Stimulated activated CD4-positive, alpha-beta T cell treated with anti-CD3 and anti-CD28 coated beads, TNF-alpha, amount 100 ng/mL, for 4 hours (primary cell): ENCODE measurements at places on chromosomes 13 and 19.

GRCh38 chr13:112583592-112584277 is 4.2 kb downstream of the TUBGCP3 start:
- no peak for DNase-seq

GRCh38 chr19:41740415-41741243 is 14.7 kb upstream of the CEACAM6 start:
- no peak for DNase-seq

GRCh38 chr19:6071875-6072274 is 38.4 kb downstream of the RFX2 start:
- no peak for DNase-seq

GRCh38 chr13:53214433-53214832 is 185.8 kb downstream of the OLFM4 start:
- no peak for DNase-seq

DNA sequence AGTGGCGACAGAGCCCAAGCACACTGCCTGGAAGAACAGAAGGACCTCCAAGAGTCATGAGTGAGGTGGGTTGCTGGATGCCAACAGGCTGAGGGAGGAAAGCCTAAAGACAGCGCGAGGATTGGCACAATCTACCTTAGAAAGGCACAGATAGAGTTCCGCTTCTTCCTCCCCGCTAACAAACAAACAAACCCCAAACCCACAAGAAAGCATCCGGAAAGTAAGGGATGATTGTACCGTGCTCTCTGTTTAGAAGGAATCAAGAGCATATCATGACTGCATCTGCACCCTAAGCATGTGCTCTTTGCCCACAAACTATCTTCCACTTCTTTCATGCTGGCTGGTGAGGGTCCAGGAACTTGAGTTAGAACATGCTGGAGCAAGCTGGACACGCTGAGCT is 233.0 kb upstream of the KLF12 start:
- no peak for DNase-seq

DNA sequence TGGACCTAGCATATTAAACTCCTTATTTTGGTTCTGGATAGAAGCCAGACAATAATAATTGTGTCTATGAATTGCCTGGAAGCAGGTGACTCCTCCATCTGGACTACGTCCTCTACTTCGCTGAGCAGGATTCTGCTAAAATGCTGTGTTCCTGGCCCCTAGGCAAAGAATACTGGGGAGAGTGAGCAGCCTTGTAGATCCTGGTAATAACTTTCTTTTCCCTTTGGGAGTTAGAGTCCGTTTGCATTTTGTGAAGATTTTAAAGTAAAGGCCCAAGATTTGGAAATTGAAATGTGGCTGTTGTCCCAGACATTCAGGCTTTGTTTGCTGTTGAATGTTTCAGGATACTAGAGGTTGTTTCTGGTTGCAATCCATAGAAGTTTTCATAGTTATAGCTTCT is 511.9 kb upstream of the KLF12 start:
- no peak for DNase-seq

DNA sequence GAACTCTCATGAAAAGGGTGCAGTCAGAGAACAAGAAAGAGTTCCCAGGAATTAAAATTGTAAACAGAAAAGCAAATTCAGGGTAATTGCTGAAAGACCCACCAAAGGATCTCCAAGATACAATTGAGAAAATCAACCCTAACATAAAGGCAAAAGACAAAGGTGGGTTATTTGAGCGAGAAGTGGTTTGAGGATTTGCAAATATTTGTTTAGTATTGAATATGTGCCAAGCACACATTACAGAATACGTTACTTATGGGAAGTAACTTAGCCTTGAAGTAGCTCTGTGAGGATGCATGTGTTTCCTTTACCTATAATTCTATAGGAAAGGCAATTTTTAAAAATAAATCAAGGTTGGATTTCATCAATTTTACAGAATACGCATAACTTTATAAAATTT is 10.0 kb upstream of the CEACAM21 start:
- DNase-seq, result no peak

DNA sequence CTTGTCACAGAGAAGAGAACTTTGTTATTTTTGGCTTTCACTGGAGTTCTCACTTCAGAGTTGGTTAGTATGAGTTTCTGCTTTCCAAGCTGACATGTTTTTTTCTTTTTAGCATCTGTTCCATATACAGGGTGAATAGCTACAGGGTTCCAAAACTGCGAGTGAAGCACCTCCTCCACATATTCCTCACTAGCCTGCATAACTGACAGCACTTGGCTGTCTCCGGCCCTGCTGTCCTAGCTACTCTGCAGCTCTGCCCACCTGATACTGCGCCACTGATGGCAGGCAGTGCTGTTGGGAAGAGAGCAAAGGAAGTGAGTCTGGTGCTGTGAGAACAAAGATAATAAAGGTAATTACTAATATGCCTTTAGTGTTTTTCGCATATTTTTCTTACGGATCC is 6.8 kb downstream of the ATP8A2 start:
- no peak for DNase-seq

DNA sequence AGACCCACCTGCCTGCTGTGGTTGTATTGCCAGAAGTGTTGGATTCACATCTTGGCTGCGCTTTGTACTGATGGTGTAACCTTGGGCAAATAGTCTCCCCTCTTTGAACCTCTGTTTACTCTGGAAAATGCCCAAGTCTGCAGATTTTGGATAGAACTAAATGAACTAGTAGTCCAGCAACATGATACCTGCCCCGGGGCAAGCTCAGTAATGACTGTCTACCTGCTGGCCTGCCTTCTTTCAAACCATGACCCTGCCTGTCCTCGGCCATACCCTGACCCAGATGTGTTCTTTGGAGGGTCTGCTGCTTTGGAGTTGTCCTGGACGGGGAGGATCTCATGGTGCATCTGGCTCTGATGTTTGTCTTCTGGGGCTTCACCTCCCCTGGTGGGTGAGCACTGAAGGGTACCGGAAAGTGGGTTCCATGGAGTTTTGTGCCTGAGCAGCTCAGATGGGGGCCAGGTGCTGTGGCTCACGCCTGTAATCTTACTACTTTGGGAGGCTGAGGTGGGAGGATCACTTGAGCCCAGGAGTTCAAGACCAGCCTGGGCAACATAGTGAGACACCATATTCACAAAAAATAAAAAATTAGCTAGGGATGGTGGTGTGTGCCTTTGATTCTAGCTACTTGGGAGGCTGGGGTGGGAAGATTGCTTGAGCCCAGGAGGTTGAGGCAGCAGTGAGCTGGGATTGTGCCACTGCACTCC is 59.5 kb downstream of the TNFRSF19 start:
- no peak for DNase-seq

DNA sequence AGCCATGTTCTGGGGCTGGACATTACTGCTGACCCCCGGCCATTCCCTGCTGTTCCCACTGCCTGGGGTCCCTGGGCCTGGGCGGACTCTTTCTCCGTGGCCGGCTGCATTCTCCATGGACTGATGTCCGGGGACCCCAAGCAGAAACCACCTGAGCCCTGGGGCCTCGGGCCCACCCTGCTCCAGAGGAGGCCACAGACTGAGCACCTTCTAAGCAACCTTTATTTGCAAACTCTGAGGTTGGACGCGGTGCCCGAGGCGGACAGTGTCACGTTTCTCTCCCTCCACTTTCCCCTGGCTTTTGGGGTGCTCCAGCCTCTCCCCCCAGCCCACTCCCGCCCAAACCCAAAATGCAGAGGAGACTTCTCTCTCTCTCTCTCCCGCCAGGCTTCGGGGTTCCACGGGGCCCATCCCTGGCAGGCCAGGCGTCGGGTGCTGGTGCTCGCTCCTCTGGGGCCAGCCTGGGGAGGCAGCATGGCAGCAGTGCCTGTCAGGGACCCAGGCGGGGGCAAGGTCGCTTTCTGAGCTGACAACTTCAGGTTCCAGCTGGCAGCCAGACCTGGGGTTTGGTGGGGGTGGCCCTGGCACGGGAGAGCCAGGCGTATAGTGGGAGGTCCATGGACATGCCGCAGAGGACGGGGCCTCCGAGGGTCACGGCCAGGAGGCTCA is 2.3 kb upstream of the C19orf25 start:
- DNase-seq, result no peak

DNA sequence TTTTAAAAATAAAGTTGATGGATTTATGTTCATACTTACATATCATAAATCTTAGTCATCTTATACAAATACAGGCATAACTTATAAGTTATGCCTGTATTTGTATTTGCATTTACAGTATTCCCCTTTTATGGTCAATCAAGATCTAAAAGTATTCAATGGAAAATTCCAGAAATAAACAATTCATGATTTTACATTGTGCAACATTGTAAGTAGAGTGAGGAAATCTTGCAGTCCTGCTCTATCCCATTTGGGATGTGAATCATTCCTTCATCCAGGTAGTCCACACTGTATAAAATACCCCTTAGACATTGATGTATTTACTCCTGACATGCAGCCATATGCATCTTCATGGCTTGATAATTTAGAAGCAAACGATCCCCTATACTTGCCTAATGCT is 795.3 kb downstream of the SLITRK1 start:
- DNase-seq, result no peak

- DNase-seq, result no peak
Observed at GRCh38 chr13:31330236-31330635, 130.5 kb downstream of the B3GLCT start.

DNA sequence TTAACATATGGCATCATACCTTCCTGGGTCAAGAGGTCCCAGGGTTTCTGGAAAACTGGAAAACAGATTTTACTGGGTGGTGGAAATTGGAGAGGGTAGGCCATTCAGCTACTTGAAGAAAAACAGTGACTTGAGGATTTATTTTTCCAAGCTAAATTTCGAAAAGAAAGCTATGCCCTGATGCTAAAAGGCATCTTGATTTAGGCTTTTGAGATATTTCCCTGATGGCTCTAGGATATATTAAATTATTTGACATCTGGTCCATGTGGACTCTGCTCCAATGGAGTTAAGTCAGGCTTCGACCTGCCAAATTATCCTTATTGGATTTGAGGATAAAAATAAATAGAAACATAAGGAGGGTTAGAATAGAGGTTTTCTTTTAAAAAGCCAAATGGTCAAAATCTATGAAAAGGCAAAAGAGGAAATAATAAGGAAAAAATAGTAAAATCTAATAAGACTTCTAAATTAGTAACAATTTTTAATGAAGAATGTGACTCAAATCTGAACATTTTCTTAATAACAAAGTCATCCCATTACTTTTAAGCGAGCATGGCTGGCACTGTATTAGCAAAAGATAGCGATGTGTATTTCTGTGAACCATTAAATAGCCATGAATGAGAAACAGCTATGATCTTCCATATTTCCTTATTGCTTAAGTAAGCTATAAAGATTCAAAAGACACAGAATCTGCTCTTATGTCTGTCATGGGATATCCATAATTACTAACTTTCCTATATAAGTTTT is 190.0 kb upstream of the MIR17HG start:
- no peak for DNase-seq

DNA sequence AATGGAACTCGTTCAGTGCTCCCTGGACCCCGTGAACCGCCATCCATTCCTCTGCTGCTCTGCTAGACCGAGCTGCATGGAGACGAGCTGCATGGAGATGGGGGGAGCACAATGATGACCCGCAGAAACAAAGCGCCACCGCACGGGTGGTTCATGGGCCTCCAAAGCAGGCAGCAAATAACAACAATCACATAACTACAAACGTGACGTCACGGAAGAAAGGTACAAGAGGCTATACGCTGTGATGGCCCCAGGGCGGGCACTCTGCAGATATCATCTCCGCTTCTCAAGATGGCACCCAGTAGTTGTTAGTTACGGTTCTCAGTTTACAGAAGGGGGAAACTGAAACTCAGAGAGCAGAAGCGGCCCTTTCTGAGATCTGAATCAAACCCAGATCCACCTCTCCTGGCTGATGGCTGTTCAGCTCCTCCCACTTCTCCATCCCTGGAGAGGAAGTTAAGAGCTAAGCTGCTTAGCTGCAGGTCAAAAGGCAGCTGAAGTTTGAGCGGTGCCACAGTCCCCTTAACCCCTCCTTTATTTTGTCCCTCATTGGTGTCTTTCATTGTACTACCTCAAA is 1.7 kb downstream of the ATP13A1 start:
- no peak for DNase-seq

GRCh38 chr13:97268772-97269171 is 46.6 kb downstream of the MBNL2 start:
- DNase-seq, result no peak

GRCh38 chr19:35935911-35936737 is at the start of gene LRFN3:
Gene LRFN3, plus strand, starts transcription at chr19:35936374. Its CDS starts 3,052 bp downstream, at chr19:35939426.
- DNase-seq, result peak; percentile 43

- DNase-seq, result no peak
Observed at GRCh38 chr13:19805765-19806164, 23.0 kb upstream of the PSPC1 start.

- DNase-seq, result no peak
Observed at GRCh38 chr19:22427547-22427946, 5.4 kb upstream of the ZNF98 start.

DNA sequence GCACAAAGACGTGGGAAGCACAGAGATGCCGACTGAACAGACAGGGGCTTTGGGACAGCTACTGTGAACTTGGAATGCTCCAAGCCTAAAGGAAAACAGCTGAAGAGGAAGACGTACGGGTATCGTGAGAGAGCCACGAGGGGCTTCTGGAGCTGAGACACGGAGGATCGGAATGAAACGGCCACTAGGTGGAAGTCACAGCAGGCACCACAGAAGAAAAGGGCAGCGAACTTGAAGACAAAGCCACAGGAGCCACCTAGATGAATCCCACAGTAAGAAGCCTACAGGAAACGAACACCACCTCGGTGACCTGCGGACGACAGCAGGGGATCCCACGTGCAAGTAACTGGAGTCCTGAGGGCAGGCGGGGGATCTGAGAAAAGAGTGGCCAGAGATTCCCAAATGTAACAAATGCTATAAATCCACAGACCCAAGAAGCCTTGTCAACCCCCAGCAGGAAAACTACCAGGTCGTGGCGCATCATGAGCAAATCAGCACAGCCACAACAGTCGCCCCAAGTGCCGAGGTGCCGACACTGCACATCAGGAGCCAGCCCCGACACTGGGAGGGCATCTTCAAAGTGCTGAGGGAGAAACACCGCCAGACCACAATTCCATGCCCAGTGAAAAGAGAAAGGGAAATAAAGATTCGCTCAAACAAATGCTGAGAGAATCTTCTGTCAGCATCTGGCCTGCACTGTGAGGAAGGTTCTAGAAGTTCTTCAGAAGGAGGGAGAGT is 39.3 kb upstream of the ISYNA1 start:
- DNase-seq, result no peak

DNA sequence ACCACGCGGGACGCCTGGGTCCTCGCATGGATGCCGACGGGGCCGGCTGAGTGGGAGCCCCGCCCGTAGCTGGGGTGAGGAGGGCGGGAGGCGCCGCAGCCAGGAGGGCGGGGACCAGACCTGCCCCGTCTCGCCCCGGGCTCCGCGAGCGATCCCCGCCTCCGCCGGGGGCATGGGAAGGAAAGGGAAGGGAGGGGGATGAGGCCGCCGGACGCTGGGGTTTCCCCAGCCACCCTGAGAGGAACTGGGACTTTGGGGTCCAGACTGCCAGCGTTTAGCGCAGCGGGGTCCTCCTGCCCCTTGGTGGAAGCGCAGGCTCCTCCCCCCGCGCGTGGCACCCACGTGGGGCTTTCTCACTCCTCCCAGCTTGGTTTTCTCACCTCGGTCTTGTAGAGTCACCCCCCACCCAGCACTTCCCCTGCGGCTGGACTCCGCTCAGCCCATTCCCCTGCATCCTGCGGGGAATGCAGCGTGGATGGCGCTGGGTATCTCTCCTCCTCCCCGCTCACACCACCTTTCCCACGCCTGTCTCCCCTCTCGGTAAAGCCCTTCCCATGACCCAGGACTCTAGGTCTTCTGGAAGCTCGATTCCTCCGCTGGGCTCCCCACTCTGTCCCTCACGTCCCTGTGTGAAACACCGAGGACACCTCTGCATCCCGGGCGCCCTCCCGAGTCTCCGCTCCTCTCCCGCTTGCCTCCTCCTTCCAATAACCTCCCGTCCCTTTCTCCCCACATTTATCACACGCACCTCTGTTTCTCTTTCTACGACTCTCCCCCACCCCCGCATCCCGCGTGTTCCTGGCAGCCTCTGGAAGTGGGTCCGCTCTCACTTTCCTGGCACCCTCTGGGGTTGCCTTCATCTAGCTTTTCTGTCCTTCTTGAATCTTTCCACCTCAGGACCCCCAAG is 2.1 kb downstream of the TGFB1 start:
- DNase-seq, result peak; percentile 72
